ENCODE measurements at places on chromosomes 1 and 21.

DNA sequence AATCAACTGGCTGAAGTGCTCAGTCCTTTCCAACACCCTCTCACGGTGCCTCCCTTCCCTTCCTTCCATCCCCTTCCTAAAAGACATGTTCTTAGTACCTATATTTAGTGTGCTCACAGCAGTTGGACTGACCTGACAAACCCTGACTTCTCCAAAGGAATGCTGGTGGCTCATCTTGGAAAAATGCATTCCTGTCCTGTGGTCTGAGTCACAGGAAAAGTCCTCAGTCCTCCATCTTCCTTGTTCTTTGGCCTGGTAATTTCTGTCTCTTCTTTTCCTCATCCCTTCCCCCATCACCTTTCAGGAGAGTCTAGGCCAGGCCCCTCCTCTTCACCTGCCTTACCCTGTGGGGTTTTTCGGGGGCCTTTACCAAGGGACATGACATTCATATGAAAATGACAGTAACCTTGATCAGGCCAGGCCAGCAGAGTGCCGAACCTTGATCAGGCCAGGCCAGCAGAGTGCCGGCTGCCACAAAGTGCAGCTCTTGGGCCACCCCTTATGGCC, 7.2 kb downstream of the ATP1B1 start:
- no peak for DNase-seq

- DNase-seq: no peak
Measured at GRCh38 chr21:46340998-46341397, 17.0 kb downstream of the PCNT start.

DNA sequence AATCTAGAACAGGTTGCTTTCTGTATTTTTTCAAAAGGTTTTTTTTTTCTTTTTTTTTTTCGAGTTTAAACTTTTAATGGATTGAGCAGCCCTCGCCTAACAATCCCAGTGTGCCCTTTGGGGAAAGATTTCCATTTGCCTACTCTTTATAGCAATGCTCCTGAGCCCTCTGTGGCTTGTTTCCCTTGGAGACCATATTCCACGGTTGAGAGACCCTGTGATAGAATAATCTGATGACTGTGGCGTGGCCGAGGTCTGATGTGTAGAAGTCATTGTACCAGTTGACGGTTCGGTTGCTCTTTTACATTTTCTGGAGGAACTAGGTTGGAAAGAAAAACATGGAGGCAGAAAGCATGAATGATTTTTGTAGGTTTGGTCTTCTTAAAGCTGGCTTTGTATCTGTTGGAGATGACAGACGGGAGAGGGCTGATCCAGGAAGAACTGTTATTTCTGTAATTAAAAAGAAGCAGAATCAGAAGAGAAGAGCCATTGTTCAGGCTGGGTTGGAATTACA, 305.7 kb upstream of the NRIP1 start:
- DNase-seq: no peak

DNA sequence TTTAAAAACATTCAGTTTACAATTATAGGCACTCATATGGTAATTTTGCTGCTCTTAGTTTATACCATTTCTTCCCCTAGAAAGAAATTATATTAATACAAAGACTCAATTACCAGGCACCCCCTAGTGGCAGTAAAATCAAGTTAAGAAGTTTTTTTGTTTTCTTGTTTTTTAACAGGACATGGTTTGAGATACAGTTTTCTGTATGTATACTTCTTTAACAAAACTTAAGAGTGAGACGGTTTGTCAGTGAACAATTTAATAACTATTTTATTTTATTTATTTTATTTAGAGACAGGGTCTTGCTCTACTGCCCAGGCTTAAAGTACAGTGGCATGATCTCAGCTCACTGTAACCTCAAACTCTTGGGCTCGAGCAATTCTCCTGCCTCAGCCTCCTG, 224.6 kb downstream of the FAF1 start:
- no peak for DNase-seq

GRCh38 chr21:31287201-31287600, 56.9 kb downstream of the TIAM1 start:
- no peak for DNase-seq

All from stimulated activated CD8-positive, alpha-beta memory T cell treated with anti-CD3 and anti-CD28 coated beads, Interleukin-4, amount 100 ng/mL, for 4 hours (primary cell).